Daoy (cell line): ENCODE measurements at places on chromosomes 11 and 22. TPM values are rescaled to one million over a fixed set of nuclear protein-coding genes. Genes with fewer than 3 reads are reported as not detected.

- no peak for DNase-seq
Observed at GRCh38 chr11:134276396-134277182, 410 bp downstream of the GLB1L3 start.

DNA sequence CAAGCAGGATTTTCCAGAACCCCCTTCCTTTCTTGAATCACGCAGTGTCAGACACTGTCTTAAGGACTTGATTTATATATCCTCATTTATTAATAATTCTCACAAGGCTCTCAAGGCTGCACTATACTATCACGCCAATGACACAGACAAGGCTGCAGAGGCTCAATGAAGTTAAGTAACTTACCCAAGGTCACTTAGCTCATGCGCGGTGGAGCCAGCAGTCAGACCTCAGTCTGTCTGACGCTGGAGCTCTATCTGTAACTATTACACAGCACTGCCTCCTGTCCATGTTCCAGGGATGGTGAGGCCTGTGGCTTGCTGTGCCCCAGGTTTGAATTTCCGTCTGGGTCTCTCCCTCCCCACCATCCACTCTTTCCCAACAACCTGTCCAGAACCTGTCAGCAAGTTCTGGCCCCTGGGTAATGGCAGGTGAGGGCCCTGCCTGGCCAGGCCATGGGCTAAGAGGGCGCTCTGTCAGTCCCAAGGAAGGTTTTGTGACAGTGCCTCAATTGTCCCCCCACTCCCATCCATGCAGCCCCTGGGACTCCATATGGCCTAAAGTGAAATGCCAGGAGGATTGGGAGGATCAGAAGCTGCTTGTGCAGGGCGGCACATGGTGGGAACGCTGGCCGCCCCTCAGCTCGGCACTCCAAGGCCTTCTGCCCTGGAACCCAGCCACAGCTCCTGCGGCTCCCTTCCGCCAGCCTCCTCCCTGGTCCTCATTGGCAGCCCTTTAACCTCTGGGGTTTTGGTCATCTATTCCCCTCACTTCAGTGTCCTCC, 8.6 kb downstream of the KCNC1 start:
- DNase-seq = no peak

GRCh38 chr11:128172046-128172878, 415.1 kb downstream of the ETS1 start:
- peak; percentile 82 for DNase-seq

DNA sequence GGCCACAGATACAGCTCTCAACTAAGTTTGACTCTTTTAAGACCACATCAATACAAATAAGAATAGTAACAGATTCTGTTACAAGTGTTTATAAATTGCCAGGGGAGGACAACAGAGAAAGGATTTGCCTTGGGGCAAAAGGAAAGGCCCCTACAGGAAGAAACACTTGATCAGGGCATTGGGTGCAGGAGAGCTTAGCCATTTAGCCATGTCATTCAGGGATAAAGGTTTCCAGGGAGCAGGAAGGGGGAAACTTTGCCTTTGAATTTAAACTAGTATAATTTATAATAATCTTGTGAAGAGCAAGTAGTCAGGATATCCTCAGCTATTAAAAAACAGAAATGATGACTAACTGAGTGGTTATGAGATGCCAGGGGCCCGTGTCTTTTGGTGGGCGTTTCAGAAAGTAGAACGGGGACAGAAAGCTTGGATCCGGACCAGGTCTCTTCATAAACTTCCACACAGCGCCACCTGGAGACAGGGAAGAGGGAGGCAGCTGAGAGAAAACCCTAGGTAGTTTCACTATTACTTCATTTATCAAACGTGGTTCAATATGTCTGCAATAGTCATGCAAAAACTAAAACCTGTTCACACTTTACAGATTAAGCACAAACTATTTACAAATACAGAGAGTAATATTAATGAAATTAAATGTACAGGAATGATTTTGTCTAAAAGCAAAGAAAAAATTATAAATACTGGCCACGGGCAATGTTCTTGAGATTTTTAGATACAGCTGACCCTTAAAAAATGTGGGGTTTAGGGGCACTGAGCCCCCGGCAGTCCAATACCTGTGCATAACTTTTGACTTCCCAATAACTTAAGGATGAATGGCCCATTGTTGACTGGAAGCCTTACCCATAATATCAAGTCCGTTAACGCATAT, 11.0 kb upstream of the SLC5A4 start:
- DNase-seq = peak; percentile 80

The CARNS1 gene
- 0.34 TPM in 1 of 2 replicates, not detected in the other for total RNA-seq

DNA sequence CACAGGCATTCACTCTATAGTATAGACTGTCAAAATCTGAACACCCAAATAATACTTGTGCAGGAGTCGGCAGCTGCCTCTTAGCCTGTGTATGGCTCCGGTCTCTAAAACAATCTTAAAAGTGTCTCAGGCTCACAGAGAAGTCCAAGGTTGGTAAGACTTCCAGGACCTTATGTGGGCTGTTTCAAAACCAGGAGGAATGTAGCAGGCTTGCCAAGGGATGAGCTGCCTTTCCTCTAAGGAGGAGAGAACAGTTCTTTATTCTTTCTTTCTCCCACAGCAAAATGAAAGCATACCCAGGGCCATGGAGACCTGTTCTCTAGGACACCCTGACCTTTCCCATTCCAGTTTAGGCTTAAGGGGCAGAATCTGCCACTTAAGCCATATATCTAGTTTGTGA, 176.5 kb downstream of the TRPC6 start:
- DNase-seq = no peak

DNA sequence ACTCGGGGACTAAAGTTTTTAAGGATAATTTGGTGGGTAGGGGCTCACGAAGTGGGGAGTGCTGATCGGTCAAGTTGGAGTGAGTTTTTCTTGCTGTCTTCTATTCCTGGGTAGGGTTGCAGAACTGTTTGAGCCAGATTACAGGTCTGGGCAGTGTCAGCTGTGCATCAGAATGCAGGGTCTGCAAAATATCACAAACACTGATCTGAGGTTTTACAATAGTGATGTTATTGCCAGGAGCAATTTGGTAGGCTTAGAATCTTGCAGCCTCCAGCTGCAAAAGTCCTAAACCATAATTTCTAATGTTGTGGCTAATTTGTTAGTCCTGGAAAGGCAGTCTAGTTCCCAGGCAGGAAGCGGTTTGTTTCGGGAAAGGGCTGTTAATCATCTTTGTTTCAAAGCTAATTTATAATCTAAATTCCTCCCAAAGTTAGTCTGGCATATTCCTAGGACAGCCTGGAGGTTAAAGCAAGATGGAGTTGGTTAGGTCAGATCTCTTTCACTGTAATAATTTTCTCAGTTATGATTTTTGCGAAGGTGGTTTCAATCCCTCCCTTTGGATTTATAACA, 39.7 kb upstream of the CALCA start:
- DNase-seq = no peak

- no peak for DNase-seq
Observed at GRCh38 chr11:48154151-48154550, 62.5 kb upstream of the OR4B1 start.

DNA sequence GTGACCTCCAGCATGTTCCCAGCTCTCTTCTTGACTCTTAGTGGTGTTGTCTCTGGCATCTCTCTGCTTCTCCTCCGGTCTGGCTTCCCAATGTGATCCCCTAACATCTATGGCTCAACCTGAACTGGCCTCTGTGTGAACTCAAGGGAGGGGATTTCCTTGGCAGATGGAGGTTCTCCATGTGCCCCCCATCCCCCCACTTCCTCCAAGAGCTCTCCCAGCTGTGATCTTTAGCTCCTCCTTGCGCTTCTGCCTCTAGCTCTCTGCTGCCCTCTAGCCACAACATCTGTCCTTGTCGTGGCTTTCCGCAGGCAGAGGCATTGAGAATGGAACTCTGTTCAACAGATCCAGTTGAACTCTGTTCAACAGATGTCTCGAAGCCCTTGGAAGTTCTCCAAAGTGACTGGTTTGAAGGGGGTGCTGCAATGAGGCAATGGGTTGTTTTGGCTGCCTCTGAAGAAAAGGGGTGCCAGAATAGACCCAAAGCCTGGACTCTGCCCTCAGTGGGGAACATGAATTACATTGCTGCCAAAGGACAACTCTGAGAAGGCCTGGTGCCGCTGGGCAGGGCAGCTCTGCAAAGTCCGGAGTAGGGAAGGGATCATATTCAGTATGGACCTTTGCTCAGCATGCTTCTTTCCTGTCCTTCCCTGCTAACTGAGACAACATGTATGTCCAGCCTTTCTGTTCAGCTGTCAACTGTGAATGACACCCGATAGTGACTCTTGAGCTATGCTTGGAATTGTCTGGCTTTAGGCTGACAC, 61.9 kb downstream of the ADM start:
- peak; percentile 92 for DNase-seq

DNA sequence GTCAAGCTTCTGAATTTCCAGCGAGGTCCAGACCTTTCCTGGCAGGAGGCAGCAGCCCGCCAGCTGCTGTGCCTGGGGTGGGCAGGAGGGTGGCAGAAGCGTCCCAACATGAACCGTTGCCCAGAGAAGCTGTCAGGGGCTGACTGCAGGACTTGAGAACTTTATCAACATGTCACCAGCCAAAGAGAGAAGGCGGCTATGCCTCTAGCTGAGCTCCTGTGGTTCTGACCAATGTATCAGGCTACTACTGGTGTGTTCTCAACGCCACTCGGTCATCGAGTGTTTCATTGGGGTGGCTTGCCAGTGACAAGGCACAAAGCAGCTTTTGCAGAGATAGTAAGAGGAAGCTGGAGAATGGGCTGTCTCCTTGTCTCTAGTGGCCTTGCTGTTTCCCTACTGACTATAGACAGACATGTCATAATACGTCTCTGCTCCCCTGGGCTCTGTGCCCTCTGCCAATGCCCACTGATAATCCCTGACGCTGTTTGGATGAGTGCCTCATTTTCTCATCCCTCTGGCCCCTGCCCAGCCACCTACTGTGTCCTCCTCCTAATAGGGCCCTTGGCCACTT, 17.6 kb upstream of the ASCC2 start:
- DNase-seq = no peak

DNA sequence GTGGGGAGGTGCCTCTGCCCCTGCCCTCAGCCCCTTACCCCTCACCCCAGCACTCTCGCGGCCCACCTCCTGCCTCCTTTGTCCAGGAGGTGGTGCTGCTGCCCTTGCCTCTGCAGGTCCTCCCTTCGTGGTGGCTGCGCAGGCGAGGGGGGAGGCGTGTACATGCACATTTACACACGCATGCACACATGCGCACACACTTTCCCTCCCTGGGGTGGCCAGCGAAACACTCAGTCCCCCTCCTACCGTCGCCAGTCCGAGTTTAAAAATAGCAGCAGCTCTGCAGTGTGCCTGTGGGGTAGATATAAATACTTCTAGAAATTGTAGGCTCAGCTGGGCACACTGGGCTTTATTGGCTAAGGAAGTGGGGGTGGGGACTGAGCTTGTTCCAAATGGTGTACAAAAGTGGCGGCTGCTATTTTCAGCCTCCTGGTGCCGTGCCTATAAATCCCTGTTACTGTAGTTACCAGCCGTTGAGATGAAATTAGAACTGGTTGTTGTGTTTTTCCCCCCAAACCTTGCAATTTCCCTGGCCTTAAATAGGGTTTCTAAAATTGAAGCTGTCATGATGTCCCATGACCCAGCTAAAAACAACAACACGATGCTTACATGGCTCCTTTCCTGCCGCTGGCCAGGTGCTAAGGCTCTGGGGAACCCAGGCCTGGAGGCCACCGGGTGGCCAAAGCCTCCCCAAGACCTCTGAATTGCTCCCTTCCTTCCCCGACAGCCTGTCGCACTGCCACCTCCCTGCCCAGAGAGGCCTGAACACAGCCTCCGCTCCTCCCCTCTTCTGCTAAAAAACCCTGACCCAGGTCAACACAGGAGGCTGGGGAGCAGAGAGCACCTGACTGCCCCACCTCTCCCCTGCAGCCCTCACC, 12.4 kb downstream of the PICK1 start:
- peak; percentile 38 for DNase-seq

- no peak for DNase-seq
Observed at GRCh38 chr11:37502202-37502601, 904.2 kb upstream of the RAG2 start.

DNA sequence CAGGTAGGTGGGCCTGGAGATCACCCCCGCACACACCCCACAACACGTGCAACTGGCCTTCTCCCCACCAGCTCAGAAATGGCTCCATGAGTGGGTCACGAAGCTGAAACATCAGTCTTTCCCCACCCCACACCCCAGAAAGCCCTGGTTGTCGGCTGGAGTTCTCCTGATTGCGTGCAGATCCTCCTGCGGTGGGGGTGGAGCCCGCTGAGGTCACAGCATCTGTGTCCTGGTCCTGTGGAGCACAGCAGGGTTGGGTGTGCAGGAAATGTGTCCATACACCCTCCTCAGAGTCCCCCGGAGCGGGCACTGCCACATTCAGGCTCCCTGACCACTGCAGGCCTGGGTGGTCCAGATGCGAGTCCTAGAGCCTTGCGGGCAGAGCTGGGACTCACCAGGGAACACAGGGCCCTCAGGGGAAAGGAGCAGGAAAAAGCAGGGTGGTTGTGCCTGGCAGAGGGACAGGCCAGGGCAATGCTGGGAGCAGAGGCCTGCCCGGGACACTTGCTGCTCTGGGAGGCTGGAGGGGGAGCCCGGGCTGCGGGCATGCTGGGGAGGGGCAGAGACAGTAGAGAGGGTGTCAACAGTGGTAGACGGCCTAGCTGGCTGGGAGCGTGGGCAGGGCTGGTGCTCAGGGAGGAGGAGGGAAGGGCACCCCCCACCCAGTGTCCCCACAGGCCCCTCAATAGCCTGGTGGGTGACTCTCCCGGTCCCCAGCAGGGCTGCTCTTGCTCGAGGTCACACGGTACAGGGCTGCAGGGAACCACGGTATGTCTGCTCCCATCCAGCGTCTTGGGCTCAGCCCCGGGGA, 42.4 kb upstream of the PPARA start:
- DNase-seq = no peak

GRCh38 chr11:35893796-35894475, 49.9 kb upstream of the LDLRAD3 start:
- DNase-seq = peak; percentile 50

GRCh38 chr11:59992425-59992824, 24.6 kb upstream of the OOSP4B start:
- DNase-seq = no peak

The IGSF22 gene
- total RNA-seq = not detected in 2 replicates

The DDTL gene
- total RNA-seq = 0.11 and 1.1 TPM in 2 replicates

- DNase-seq = no peak
Observed at GRCh38 chr22:31977939-31978338, 33.6 kb downstream of the YWHAH start.

- DNase-seq = no peak
Observed at GRCh38 chr22:48505891-48506290, 1321.8 kb downstream of the BRD1 start.

The BATF2 gene
- 0.51 TPM in 1 of 2 replicates, not detected in the other for total RNA-seq

GRCh38 chr11:67288198-67288451, 978 bp upstream of the ANKRD13D start:
- no peak for DNase-seq

DNA sequence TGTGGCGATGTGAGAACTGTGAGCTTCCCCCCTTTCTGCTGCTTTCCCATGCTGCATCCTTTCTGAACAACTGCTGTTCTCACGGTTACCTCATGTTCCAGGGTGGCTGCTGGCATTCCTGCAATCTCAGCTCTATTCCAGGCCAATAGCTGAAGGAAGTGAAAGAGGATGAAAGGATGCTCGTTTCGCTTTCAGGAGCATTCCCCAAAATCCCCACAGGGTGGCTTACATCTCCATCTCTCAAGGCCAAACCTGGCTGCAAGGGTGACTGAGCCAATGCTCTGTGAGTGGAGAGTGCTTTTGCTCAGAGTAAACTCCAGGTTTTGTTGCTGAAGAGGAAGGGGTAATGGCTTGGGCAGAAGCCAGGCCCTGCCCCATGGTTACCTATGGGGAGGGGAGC, 848.2 kb downstream of the BRD1 start:
- peak; percentile 29 for DNase-seq
